RPMI8226 (cell line): ENCODE measurements at places on chromosomes 12 and 14.
A peak's percentile ranks its signal among the peaks of the same experiment; 100 is the strongest.

DNA sequence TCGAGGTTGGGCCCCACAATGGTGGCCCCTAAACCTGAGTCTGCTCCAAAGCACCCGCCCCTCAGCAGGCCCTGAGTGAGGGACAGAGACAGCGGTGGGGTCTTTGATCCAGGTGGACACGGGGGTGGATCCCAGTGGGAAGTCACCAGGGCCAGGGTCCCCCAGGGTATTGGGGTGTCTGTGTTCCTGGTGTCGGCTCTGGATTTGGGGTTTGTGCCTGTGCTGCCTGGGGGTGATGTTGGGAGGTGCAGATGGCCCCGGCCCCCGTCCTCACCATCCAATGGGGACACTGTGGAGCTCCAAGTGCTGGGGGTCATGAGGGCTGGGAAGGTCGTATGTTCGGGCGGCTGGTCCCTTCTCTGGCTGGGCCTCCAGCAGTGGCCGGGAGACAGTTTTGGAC lies 354.2 kb downstream of the TMEM121 start:
- no peak for DNase-seq

DNA sequence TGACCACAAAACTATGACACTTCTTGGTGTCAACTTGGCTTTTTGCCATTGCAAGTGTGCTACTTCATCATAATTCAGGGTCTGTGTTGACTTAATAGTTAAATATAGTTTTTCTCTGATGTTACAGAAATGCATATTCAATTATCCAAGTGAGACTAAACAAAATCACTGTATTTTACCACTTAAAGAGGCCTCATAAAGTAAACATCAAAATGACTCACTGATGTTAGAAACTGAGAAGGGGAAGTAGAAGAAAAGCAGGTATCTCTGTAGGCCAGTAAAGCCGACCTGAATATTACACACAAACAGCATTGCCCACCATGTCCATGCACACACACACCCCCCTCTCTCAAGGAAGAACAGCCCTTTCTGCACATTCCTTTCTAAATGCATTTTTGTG lies 55.4 kb downstream of the RPAP3 start:
- DNase-seq: peak; percentile 5

- DNase-seq: no peak
Measured at GRCh38 chr12:120342175-120343038, 14.8 kb upstream of the PLA2G1B start.

DNA sequence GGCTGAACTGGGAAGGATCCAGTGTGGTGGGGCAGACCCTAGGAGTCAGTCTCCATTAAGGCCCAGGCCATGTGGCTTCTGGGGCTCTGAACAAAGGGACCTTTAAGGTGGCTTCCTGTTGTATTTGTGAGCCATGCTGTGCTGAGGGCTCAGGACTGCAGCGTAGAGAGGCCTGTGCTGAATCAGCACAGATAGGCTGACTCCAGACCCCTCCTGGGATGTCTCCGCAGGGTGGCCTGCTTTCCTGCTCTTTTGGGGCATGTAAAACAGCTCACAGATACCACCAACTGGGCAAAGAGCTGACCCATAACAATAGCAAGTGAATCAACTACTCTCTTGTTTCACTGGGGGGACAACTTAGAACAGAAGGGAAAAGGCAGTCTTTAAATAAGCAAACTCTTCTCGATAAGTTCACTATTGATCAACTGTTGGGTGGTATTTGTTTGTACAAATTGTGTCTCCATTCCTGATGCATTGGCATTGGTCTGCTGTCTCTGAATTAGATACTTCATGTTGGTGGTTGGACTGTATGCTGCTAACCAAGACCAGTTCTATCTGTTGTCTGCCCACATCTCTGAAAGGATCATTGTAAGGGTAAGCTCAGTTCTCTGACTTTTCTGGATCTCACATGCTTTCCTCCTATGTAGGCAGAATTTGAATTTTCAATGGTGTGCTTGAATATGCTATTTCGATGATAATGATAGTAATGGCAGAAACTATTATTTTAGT lies 71.8 kb downstream of the MYRFL start:
- no peak for DNase-seq

- DNase-seq: no peak
Measured at GRCh38 chr12:70403826-70404225, 37.7 kb downstream of the KCNMB4 start.
